ENCODE measurements at places on chromosomes 2 and 18.

GRCh38 chr2:113888641-113889470, 1.0 kb upstream of the ACTR3 start:
- peak; percentile 57 for DNase-seq

DNA sequence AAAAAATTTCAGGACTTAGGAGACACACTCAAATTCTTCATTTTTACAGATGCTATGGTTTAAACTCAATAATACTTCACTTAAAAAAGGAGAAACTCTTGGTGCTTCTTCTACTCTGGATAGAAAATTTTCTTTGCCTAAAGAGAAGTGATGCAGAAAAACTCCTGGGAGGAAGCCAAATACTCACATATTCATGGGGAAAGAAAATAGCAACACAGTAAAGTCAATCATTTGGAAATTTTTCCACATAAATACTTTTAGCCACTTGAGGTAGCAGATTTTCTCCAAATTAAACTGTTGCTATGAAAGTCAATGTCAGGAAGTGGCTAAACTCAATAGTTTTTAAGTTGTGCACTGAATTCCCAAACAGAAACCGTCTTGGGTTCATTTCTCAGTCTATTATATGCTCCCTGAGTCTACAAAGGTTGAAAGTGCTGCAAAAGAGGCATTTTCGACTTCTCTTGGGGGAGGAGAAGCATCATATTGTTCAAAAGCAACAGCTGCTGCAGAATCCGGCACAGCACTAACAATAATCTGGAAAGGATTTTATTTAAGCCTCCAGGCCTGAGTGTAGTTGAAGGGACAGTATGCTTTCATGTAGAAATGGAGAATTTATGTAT, 81.1 kb downstream of the UPP2 start:
- DNase-seq: no peak

GRCh38 chr2:128984855-128985254, 666.2 kb upstream of the HS6ST1 start:
- DNase-seq: no peak

GRCh38 chr18:22643731-22644130, 226.0 kb upstream of the CTAGE1 start:
- no peak for DNase-seq

DNA sequence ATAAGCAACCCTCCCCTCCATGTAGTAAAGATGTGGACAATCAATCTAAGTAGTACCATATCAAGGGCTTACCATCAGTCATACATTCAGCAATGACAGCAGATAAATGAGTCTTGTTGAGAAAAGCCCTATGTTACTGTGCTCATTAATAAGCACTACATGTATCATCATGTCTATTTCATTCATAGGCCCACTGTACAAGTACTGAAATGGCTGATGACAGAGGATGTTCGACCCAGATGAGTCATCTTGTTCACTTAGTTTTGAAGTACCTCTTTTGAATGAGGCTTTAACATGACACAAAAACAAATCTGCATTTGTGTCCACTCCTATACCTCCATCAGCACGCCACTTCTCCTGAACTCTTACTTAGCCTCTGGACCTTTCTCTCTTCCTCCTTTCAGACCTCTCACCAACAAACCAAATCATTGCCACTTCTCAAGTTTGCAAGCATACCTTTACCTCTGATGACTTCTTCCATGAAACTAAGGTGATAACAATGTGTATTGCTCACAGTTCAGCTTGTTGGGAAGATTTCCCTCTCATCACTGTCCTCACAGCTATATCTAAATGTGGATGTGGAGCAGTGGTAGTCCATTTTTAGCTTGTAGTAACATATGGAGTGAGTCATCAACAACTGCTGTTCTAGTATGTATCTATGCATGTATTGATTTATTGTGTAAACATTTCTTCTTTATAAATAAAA, 921.0 kb upstream of the SLC39A10 start:
- DNase-seq: no peak

GRCh38 chr2:85405201-85406059, 4.7 kb downstream of the CAPG start:
- no peak for DNase-seq

GRCh38 chr2:26243470-26244308, 743 bp downstream of the HADHA start:
- DNase-seq: no peak

DNA sequence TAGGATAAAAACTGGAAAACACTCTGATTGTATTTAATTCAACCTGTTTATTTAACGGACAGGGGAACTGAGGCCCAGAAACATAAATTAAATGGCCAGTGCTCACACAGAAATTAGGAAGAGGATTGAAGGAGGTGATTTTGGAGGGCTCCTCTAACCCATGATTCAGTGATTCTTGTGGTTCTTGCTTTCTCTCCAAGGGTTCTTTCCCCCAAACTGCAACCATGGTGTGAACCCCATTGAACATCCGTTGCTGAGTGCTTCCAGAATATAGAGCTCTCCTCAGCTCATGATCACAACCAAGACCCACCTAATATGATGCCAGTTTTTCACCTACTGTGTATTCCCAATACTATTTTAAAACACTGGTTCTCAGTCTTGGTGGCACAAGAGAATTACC, 41.4 kb downstream of the BMP10 start:
- DNase-seq: no peak

DNA sequence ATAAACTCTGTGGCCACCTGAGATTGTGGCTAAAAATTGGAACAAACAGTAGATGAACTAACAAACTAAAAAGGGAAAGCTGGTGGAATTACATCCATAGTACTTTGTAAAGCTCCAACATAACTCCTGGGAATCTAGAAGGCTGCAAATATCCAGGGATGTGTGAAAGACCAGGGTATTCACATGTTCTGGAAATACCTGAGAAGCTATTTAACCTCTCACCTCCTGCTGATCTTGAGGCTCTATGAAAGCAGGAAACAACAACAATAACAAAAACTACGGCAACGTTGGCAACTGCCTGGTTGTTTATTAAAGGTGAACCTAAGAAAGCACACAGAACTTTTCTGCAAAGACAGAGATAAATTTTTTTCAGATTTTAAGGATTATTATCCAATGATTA, 171.3 kb downstream of the CCDC178 start:
- no peak for DNase-seq

DNA sequence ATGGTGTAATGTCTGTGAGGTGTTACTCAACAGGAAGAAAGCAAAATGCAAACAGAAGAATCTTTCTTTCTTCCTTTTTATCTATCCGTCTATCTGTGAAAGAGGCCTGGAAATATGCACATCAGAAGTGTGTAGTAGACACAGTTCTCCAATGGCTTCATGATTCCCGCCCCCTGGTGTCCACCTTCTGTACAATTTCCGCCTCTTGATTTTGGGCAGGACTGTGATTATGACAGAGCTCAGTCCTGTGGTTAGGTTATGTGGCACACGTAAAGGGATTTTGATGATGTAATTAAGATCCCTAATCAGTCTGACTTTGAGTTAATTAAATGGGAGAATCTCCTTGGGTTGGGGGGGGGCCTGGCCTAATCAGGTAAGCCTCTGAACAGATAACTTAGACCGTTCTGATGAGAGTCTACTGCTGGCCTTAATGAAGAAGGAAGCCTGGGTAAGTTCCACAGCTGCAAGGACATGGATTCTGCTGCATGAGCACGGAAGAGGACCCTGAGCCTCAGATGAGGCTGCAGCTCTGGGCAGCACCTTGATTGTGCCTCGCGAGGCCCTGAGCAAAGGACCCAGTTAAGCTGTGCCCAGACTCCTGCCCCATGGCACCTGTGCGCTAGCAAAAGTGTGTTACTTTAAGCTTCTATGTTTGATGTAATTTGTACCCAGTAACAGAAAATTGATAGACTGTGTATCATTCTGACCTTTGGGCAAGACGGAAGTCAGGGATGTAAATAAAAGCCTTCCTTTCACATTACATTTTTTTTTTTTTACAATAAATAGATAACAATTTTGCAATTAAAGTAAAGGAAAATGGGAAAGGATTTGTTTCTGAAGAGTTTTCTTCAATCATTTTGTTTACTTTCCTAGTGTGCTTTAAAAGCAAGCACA, 11.3 kb upstream of the KCNF1 start:
- DNase-seq: no peak

DNA sequence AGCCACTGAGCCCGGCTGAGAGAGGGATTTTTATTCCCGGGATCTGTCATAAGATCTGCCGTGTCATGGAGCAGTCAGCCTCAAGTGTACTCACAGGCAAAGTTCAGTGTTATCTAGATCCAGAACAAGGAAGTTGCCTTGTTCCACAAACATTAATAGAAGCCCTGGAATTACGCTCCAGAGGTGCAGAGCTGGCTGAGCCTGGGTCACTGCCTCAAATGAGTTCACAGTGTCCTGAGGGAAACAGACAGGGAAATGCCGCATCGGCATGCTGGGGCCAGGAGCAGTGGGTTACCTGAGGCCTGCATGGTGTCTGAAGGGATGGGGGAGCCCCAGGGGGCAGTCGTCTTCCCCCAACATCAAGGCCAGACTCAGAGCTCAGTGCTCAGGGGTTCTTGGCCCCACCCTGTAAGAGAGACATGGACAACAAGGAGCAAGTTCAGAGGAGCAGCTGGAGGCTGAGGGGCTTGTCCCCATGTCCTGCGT, 42.7 kb upstream of the ODC1 start:
- DNase-seq: peak; percentile 42

DNA sequence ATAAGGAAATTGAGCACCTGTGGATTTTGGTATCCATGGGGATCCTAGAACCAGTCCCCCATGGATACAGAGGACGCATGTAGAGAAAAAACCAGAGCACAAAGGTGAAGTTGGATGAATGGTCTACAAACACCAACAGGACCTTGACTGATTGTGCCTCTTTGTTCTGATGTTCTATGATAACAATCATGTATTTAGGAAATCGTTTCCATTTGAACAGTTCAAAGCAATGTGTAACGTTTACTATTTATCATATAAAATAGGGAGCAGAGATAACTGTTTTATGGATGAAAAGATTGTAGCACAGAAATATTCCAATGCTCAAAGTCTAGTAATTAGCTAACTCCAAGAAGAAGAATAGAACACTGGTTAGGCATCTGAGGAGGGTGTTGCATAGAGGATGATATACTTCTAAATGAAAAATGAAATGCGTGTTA, 116.3 kb upstream of the FN1 start:
- no peak for DNase-seq

DNA sequence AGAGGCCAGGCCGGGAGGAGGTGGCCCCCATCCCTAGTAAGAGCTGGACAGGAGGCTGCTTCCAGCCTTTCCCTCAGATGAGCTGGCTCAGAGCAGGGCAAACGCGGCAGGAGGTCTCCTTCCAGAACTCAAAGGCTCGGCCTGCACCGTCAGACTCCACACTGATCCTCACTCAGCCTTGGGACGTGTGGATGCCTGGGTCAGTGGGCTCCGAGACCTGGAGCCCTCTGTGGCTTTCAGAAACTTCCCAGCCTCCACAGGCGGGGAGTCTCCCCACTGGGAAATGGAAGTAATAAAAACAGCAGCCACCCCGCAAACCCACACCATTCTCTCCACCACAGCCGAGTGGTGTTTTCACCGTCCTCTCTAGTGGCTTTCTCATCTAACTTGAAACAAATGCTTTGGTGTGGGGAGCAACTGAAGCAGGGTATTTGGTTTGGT, 54.3 kb downstream of the INPP5D start:
- no peak for DNase-seq

GRCh38 chr2:64598226-64598625, 55.5 kb downstream of the SERTAD2 start:
- no peak for DNase-seq

- DNase-seq: peak; percentile 91
Measured at GRCh38 chr18:36672437-36673344, 156.1 kb downstream of the TPGS2 start.

GRCh38 chr2:26598336-26598995, 42.7 kb downstream of the CIB4 start:
- DNase-seq: peak; percentile 30

GRCh38 chr2:86372641-86373502, 35.4 kb upstream of the REEP1 start:
- DNase-seq: peak; percentile 50

- no peak for DNase-seq
Measured at GRCh38 chr18:8654503-8655451, 45.5 kb downstream of the RAB12 start.

DNA sequence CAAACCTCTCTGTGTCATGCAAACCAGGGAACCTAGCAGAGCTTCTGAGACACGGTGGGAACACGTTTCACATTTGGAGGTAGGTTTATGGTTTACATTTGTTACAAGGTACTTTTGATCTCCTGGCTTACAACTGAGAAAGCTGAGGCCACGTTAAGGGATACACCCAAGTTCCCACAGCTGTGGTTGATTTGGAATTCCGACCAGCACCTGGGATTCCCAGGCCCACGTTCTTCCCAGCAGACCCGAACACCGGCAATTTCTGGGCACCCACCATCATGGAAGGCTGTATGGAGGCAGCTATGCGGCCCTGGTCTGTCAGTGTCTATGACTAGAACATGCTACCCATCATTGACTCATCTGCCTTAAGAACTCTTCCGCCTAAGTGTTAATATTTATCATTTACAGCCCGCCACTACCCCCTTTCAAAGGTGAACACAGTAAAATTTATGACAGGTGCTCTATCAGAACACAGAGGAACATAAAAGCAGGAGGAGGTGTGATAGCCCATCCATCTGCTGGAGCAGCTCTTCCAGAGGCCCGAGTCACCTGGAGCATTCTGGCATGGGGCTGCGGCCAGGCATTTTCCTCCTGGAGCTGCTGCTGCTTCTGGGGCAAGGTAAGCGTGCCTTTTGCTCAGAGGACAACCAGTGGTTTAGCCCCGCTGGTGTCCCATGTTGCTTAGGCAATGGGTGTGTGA, at the start of gene PLB1:
Gene PLB1 (plus strand): TSS at position 510 of the 700 bp plus-strand sequence. CDS start 55 bp downstream, at position 565.
- DNase-seq: no peak

- no peak for DNase-seq
Measured at GRCh38 chr2:180872255-180872654, 108.2 kb upstream of the UBE2E3 start.

- no peak for DNase-seq
Measured at GRCh38 chr18:44744161-44745121, 63.8 kb downstream of the SETBP1 start.

DNA sequence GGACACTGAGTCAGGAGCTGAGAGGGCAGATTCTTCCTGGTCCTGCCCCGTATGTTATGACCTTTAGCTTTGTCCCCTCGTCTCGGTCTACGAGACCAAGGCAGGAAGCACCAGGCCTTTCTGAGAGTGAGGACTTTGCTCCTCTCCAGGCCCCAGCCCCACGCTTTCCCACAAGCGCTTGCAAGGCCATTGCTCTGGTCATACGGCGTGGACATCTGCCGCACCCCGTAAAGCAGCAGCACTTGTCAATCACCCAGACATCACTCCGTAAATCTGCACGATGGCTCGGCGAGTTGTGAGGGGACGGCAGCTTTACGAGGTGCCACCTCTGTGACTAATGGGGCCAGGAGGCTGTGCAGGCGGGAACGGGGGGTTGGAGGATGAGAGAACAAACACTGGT, 100.8 kb upstream of the TWIST2 start:
- DNase-seq: no peak
